ENCODE measurements at places on chromosomes 1 and 21.

GRCh38 chr1:182182311-182182710 lies 120.8 kb upstream of the ZNF648 start:
- DNase-seq = no peak

DNA sequence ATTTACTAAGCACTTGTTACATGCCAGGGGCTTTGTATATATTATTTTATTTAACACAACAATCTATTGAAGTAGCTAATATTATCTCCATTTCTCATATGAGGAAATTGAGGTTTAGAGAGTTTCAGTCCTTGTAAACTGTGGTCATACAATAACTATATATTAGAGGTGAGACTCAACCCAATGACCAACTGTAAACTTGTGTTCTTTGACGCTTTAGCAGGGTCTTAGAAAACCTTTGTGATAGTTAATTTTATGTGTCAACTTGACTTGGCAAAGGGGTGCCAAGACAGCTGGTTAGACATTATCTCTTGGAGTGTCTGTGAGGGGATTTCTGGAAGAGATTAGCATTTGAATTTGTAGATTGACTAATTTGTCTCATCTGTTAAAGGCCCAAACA lies 252.4 kb upstream of the B3GALT2 start:
- DNase-seq = no peak

GRCh38 chr21:35423709-35424108 lies 374.6 kb upstream of the RUNX1 start:
- DNase-seq = no peak

GRCh38 chr21:27703791-27704190 lies 736.9 kb upstream of the ADAMTS5 start:
- no peak for DNase-seq

- DNase-seq = no peak
Measured at GRCh38 chr21:37704751-37705150, 211.5 kb downstream of the KCNJ6 start.

DNA sequence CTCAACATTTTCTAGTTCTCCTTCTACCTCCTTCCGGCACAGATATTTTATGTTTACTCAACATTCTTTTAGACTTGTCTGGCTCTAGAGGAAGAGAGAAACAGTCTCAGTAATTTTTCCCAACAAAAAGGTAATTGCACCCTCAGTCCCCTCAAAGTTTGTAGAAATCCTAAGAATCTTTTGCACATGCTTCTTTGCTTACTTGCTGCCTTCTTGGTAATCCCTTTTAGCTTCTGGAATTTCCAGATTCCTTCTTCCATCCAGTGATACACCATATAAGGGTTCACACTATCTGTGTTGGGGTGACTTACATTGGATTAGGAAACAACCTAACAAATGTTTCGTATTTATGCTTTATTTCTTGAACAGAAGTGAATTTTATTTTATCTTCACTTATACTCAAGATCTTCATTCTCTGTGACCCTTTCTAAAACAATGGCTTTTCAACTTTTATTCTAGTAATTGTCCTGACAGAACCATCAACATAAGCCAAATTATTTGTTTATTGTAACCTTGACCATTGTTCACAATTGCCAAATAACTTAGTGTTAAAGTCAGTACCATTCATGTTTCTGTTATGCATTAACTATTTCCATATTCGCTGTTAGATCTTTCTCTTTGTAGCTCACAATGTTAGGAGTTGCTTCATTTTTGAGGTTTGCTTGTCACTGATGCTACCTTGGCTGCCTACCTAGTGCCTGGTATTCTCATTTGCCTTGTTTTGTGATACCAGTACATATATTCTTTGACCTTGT lies 238.1 kb downstream of the HMCN1 start:
- DNase-seq = no peak

DNA sequence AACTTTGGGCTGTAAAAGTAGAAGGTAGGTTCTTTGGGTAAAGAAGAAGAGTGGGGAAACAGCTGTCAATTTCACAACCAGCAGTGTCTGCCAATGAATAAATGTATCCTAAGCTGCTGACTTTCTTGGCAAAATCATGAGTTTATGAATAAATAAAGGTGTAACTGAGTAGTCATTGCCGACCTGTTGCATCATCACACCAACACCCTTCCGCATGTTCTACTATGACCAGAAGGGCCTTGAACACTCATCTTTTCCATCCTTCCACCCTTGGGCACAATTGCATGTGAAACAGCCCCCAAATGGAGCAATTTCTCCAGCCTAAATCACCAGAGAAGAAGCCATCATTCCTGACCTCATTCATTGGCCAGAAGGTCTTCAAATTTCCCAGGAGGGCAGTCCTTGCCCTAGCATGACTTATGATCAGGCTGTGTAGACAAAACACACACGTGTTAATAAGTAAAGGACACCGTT lies 31.2 kb upstream of the QSOX1 start:
- no peak for DNase-seq

DNA sequence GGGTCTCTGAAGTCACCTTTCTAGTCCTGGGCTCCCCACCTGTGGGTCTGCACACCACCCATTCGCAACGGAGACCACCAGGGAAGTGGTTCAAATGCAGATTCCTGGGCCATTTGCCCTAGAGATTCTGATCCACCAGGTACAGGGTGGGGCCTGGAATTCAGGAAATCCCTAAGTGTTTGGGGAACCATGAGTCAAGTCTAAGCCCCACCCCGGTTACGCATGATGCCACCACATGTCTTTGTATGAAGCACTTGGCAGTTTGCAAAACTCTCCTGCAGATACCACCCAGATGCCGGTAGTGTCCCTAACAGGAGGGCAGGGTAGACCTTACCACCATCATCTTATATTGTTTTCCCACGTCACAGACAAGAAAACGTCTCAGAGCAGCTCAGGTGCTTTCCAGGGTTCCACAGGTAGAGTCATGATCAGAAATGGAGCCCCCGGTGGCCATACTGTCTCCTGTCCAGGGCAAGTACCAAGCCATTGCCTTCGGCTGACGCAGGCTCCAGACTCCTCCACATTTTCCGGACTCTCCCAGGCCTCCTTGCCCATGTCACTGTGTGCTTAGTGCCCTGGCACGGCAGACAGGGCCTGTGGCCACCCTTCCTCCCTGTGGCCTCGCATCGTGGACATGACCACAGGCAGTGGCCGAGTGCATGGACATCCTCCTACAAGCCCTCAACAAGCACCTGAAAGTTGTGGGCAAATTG lies 89.2 kb upstream of the TMEM51 start:
- no peak for DNase-seq

DNA sequence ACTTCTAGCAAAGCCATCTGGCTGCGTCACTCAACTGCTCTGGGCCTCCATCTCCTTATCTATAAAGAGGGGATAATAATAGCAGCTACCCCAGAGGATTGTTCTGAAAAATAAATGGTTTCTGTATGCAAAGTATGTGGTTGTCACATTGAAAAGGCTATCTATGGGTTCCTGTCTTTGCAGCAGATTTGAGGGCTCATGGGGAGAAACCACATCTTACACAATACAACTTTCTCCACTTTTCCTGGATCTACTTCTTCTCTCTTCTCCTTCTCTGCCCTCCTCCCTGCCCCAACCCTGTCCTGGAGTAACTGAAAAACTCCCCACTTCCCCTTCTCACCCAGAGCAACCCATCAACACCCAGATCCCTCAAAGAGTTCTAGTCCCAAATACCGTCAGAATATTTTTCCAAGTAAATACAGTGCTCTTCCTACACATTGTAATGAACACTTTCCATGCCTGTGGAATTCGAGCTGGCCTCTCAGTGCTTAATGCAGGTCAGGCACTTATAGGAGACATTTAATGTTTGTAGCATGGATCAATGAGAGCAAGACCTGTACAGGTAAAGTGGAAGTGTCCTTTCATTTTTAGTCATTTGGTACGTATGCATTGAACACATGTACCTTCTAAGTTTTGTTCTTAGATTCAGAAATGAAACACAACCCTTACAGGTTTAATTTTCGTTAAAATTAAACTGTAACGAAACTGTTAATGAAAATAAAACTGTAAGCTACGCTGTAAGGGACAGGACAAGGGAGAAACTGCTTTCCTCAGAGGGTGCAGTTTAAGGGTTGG lies 131.9 kb downstream of the AK5 start:
- no peak for DNase-seq

DNA sequence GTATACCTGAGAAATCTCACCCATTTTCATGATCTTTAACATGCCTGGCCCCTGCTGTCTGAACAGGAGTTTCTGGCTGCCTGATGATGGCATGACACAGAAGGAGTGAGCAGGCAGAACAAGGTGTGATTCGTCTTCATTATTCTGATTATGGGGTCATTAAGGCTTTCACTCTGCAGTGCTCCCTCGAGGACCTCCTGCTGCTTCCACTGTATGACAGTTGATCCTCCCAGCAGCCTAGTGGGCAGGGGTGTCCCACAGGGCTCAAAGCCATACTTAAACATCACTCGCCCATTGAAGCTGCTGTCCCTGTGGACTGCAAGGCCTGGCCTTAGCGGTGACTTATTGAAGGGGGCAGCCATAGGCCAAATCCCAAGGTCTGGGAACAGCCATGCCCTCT lies 12.7 kb upstream of the PARS2 start:
- no peak for DNase-seq

- DNase-seq = no peak
Measured at GRCh38 chr1:5926686-5927435, 65.4 kb downstream of the NPHP4 start.

GRCh38 chr1:96075704-96076455 lies 645.7 kb upstream of the PTBP2 start:
- no peak for DNase-seq

DNA sequence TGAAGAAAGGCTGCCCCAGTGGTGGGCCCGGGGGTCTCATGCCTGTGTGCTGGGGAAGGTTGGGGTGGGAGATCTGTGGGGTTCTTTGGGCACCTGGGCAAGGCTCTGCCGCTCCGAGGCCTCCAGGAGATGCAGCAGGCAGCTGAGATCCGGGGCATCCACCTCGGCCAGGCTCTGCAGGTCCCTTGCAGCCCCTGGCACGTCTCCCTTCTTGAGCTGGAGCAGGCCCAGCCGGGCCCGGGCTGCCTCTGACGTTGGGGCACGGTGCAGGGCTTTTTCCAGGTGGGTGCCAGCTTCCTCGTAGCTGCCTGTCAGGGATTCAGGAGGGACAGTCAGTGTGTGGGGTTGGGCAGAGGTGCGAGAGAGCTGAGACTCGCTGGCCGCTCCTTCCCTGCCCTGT lies 11.4 kb upstream of the MMEL1 start:
- no peak for DNase-seq

GRCh38 chr1:79790950-79791349 lies 784.4 kb upstream of the ADGRL4 start:
- no peak for DNase-seq

GRCh38 chr1:167782946-167783345 lies 61.2 kb downstream of the MPZL1 start:
- DNase-seq = no peak

DNA sequence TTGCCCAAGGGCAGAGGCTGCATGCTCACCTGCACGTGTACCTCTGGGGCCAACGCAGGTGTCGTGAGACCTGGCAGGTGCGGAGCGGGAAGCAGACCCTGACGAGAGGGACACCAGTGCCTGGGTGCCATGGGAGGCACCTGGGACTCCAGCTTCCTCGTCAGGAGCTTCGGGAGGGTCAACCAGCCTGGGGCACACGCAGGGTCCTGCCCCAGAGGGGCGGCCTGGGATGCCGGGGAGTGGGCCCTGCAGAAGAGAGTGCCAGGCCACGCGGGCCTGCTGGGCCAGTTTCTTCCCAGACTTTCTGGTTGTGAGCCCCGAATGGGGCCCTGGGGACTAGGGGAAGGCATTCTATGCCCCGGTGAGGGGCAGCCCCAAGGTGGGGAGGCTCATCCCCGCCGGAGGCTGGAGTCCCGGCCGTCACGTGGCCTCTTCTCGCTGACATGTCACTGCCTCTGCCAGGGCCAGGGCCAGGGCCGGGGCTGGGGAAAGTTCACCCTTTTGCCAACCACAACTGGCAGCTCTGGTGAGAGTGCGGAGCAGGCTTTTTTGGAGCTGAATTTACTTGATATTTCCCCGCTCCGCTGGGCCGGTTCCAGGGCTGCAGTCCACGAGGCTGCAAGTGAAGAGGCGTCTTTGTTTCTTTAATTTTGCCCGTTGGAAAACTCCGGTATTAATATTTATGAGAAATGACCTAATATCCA lies 38.5 kb upstream of the ACTRT2 start:
- no peak for DNase-seq

- DNase-seq = no peak
Measured at GRCh38 chr1:36349241-36349671, 25.8 kb upstream of the EVA1B start.

GRCh38 chr1:9705337-9706093 lies 54.0 kb downstream of the PIK3CD start:
- no peak for DNase-seq

DNA sequence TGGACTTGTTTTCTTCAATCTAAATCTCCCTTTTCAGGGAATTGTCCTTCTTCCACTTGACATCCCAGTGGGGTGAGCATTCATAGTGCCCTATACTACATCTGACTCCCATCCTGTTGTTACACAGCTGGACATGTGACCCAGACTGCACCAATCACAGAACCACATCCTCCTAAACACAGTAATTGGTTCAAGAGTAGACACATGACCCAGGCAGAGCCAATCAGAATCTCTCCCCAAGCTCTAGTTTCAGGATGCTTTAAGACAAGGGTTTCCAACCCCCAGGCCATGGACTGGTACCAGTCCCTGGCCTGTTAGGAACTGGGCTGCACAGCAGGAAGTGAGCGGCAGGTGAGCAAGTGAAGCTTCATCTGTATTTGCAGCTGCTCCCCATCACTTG lies 5.6 kb upstream of the DDOST start:
- no peak for DNase-seq

All from right kidney (tissue), 9 donors.